SW480 (cell line): ENCODE measurements at places on chromosomes 5 and 9.
A peak's percentile ranks its signal among the peaks of the same experiment; 100 is the strongest.

DNA sequence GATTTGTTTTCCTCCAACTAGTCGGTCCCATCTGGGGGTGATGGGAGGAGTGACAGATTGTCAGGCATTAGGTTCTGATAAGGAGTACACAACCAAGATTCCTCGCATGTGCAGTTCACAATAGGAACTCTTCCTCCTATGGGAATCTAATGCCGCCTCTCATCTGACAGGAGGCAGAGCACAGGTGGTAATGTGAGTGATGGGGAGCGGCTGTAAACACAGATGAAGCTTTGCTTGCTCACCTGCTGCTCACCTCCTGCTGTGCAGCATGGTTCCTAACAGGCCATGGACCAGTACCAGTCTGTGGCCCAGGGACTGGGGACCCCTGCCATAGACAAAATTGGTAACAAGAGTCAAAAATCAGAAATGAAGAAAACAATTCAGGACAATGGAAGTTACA is 173.3 kb upstream of the HMHB1 start:
- no peak for DNase-seq

DNA sequence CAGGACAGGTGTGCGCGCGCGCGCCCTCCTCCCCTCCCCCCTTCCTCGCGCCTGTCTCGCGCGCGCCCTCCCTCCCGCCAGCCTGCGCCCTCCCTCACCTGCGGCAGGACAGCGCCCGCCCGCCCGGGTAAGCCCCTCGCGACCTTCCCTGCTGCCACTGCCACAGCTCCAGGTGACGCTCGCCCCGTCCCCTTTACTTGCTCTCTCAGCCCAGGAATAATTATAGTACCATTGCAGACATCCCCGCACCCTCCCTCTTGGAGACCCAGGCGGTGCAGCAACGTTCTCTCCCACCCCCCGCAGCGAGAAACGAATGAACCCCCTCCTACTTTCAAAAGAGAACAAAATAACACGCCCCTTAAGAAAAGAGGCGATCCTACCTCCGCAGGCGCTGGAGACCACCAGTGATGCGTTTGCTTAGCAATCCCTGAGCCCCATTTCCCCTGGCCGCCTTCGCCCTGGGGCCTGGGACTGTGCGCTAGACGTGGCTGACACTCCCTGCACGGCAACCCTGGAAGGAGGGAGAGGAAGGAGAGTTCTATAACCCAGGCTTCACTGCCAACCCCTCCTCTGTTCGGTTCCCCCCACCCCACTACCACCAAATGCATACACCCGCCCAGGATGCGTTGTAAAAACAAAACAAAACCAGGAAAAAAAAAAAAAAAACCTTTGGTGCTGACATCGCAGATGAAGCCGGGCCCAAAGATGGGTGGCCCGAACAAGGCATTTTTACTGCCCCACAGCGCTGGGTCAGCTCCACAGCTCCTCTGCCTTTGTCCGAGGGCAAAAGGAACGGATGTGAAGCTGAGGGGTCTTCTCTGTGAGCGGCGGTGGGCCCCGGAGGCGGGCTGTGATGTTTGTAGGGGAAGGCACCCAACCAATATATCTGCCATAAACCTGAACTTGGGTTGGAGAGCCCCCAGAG is 5.6 kb upstream of the PURA start:
- DNase-seq: peak; percentile 43

- DNase-seq: no peak
Measured at GRCh38 chr5:52846182-52846842, 58.6 kb downstream of the ITGA1 start.

GRCh38 chr9:68961587-68961986 is 52.3 kb downstream of the PRKACG start:
- DNase-seq: no peak

- no peak for DNase-seq
Measured at GRCh38 chr5:108661024-108661423, 86.7 kb upstream of the FER start.

DNA sequence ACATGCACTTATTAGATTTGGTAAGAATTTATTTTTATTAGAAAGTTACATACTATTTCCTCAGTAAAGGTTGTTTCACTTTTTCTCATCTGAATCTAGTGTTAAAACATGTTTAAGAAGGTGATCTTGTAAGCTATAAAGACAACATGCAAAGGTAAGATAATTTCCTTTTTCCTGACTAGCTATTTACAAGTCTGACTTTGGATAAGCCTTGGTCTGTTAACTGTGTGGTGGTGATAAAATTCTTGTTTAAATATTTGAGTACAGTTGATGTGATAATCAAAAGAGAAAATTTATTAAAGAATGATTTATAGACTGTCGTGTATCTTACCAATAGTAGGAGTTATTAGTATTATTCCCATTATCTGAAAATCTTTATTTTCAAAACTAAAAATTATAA is 36.9 kb upstream of the GPR21 start:
- no peak for DNase-seq

- DNase-seq: no peak
Measured at GRCh38 chr9:77647267-77648233, 572 bp downstream of the GNA14 start.

GRCh38 chr5:75681125-75681830 is 36.0 kb downstream of the POC5 start:
- DNase-seq: peak; percentile 17

GRCh38 chr9:8677741-8678140 is 878.2 kb upstream of the DMAC1 start:
- DNase-seq: no peak

DNA sequence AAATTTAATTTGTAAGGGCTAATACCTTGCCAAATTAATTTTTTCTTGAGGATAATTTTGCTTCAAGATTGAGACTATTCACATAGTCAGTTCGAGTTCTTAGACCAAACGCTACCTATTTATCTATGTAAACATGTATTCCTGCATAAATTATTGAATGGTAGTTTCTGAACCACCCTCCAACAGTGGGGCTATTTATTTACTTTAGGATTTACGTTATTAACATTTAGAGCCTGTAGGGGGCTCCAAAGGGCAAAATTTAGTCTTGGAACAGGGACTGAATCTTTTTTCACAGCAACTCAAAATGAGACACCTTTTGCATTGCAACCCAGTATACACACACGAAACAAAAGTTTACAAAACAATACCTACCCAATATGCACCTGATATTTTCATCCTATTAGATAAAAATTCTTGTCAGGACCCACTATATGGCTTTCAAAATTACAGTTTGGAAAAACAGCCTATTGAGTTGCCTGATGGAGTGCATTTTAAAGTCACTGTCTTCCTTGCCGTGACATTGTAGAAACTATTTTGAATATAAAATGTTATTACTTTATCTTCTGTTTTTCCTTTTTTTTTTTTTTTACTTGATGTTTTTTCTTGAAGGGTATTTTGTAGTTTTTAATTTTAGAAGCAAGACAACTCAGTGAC is 47.1 kb upstream of the POU4F3 start:
- peak; percentile 64 for DNase-seq

- DNase-seq: no peak
Measured at GRCh38 chr5:79229357-79230174, 6.4 kb upstream of the JMY start.

DNA sequence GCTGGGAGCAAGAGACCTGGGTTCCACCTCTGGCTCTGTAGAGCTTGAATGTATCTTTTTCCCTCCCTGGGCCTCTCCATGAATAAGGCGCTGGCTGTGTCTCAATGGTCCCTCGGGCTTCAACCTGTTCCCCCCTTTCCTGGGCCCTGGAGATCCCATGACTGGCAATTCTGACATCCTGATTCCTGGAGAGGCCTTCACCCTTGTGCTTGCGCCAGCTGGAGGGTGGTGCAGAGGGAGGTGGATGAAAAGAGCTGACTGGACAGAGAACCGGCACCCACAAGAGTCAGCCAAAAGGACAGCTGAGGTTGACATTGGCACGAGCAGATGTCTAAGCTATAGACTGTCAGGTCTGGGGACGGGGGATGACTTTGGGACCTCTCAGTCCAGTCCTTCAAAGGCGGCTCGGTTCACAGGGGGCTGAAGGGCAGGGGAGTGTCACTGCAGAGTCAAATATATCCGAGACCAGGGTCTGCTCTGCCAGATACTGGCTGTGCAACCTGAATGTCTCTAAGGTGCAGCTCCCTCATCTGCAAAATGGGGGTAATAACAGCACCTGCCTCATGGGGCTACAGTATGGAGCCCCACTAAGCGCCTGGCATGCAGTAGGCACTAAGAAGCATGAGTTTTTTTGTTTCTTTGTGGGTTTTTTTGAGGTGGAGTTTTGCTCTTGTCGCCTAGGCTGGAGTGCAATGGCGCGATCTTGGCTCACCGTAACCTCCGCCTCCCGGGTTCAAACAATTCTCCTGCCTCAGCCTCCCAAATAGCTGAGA is 13.8 kb downstream of the DNM1 start:
- no peak for DNase-seq

- no peak for DNase-seq
Measured at GRCh38 chr9:14434971-14435718, 121.2 kb upstream of the NFIB start.

- DNase-seq: no peak
Measured at GRCh38 chr5:180486636-180487149, 7.5 kb upstream of the CNOT6 start.

DNA sequence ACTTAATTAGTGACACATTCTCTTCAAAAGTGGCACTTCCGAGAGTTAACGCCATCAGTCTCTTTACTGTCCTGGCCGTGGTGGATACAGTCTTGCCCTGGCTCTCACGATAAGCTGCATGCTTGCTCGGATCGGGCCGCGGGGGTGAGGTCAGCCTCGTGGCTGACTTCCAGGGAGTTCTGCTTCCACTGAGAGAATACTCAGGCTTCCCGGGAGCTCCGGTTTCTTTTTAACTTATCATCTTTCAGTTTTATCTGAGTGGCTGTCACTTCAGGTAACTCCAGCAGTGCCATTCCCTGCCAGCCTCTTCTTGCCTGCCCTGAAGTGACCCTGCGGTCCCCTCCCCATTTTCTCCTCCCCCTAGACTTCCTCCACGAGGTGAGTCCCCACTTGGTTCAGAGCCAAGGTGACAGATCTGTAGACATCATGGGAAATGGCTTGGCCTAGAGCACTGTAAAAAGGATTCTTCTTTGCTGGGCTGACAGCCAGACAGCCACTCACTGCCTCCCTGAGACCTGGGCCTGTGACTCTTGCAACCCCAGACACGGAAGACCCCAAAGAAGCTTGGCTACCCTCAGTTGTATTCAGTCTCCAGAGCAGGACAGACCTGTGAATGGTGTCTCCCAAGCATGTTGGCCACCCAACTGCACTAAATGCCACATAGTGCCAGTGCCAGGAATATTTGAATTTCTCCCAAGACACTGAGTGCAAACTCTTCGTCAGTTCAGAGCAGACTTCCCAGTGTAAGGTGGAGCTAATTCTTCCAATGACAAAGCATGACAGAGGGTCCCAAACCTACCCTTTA is 95.1 kb downstream of the DAPK1 start:
- no peak for DNase-seq

GRCh38 chr9:109335121-109335520 is 14.3 kb upstream of the EPB41L4B start:
- DNase-seq: no peak
